Muscle of leg (tissue), 16 donors: ENCODE measurements at places on chromosomes 4 and X. TPM values are rescaled to one million over a fixed set of nuclear protein-coding genes. Genes with fewer than 3 reads are reported as not detected.

- no peak for DNase-seq
Observed at GRCh38 chr4:56066493-56066892, 117.7 kb downstream of the CEP135 start.

- DNase-seq = no peak
Observed at GRCh38 chr4:113052379-113052951, 3.0 kb downstream of the ANK2 start.

DNA sequence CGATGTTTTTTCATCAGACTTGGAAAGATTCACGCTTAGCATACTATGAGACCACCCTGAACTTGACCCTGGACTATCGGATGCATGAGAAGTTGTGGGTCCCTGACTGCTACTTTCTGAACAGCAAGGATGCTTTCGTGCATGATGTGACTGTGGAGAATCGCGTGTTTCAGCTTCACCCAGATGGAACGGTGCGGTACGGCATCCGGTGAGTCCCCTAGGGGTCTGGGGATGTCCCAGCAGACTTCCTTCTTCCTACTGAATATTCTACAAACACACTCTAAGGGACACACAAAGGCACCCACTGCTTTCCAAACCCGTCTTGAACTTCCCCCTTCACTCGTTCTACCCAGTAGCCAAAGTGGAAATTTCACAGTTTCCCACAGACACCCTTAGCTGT lies 9.3 kb downstream of the GABRQ start:
- no peak for DNase-seq

GRCh38 chrX:107324493-107325310 lies 118.3 kb downstream of the DNAAF6 start:
- DNase-seq = peak; percentile 40

GRCh38 chr4:138535316-138535715 lies 293.2 kb upstream of the SLC7A11 start:
- no peak for DNase-seq

GRCh38 chr4:88799900-88800299 lies 102.3 kb upstream of the NAP1L5 start:
- DNase-seq = no peak

GRCh38 chrX:136665258-136665900 lies 17.4 kb downstream of the CD40LG start:
- DNase-seq = peak; percentile 5

- no peak for DNase-seq
Observed at GRCh38 chr4:181848357-181848756, 394.8 kb upstream of the TENM3 start.

GRCh38 chrX:7586126-7586525 lies 256.8 kb upstream of the VCX start:
- DNase-seq = peak; percentile 33

- DNase-seq = peak; percentile 50
Observed at GRCh38 chr4:90419124-90419711, 292.0 kb downstream of the CCSER1 start.

DNA sequence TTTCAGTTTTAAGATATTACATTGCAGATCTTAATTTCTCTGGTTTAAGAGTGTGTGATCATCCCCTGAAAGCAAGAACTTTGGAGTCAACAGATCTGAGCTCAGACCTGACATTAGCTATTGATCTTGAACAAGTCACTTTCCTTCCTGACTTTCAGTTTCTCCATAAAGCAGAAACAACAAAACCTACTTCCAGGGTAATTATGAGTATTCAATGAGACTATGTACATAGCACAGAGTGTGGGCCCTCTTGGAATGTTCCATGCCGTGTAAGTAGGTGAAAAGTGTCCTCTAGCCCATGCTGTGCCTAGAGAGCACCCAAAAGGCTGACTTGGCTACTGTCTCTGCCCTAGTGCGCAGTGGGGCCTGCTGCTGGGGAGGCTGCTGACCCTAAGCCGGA lies 188.0 kb upstream of the RPL34 start:
- DNase-seq = no peak

- DNase-seq = no peak
Observed at GRCh38 chr4:24934311-24934710, 21.5 kb upstream of the CCDC149 start.

Gene ABCB7
- 20.1 TPM for total RNA-seq

Gene DIPK2B
- total RNA-seq = 14.4 TPM

Gene CLOCK
- 17.4 TPM for total RNA-seq

Gene MAPK10
- total RNA-seq = 1.9 TPM

Gene CT47B1
- not detected for total RNA-seq

Gene SLITRK4
- total RNA-seq = 4.7 TPM
